NCI-H226 (cell line): ENCODE measurements at places on chromosomes 6 and 20.

- no peak for DNase-seq
These were observed 8.9 kb upstream of the AHCY start for GRCh38 chr20:34312024-34312460.

DNA sequence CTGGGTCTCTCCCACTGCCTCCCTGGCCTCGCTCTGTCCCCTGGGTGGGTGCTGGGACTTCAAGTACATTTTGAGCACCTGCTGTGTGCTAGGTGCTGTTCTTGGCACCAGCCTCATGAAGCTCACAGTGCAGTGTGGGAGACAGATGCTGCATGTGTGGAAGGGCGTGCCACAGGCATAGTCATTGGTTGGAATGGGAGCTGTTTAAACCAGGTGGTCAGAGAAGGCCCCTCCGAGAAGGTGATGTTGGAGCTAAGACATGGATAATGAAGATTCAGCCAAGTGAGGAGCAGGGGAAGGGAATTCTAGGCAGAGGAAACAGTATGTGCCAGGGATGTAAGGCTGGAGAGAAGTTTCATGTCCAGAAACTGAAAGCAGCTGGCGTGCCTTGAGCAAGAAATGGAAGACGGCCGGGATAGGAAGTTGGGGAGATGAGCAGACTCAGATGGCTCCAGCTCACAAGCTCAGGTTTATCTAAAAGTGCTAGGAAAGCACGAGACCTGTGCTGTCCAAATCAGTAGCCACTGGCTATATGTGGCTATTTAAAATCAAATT lies 9.9 kb downstream of the LPIN3 start:
- no peak for DNase-seq

DNA sequence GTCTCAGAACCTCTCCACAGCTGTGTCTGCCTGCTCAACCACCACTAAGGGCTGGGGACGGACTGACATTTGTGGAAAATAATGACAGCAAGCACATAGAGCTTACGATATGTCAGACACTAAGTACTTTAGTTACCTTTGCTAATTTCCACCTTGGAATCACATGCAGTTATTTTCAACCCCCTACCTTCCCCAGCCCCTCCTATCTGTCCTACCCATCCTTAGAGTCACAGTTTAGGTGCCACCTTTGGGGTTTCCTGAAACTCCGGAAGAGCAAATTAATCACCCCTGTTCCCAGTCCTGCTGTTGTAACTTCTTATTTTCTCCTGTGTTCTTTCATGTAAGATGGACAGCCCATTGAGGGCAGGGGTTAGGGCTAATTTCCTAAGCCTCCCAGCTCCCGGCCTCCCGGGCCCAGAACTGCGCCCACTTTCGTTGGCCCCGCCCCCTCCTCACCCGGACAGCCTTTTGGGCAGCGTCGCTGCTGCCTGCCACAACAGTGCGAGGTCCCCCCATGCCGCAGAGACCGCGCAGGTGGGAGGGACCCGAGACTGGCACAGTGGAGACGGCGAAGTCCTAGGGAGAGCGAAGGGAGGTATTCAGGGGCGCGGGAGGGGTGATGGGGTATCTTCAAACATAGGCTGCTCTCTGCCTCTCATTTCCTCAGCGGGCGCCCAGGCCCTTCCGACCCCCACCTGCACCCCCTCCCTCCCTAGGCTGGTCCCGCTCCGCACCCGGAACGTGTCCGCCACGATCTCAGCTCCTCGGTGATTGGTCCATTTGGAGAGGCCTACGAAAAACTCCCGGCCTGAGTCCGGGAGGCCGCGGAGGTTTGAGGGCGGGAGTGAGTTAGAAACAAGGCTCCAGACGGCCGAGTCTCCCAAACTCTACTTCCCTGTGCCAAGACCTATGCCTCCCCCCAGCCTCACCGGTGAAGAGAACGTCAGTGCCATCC lies 1.1 kb downstream of the DDAH2 start:
- no peak for DNase-seq

DNA sequence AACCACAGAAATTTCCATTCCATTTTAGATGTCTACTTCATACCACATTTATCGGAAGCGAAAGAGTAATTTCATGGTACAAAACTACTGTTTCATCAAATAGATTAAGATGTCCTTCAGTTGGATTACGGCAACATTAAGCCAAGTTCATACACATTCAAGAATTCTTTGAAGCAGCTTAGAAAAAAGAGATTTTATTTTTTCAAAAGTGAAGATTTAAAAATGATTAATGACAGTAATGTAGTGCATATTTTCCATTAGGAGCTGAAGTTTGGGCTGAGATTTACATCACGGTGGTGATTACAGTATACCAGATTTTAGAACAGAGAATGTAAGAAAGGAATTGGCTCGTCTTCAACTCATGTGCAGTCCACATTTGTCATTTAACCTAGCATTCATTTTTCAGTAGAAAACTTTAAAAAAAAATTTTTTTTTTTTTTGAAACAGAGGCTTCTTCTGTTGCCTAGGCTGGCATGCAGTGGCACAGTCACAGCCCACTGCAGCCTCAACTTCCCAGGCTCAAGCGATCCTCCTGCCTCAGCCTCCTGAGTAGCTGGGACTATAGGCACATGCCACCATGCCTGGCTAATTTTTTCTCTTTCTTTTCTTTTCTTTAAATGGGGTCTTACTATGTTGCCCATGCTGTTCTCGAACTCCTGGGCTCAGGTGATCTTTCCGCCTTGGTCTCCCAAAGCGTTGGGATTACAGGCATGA lies 1.9 kb downstream of the SYNJ2 start:
- no peak for DNase-seq

- no peak for DNase-seq
These were observed 755.9 kb downstream of the KIF16B start for GRCh38 chr20:15817351-15817750.

- no peak for DNase-seq
These were observed 44.8 kb downstream of the AKAP12 start for GRCh38 chr6:151284548-151285017.

DNA sequence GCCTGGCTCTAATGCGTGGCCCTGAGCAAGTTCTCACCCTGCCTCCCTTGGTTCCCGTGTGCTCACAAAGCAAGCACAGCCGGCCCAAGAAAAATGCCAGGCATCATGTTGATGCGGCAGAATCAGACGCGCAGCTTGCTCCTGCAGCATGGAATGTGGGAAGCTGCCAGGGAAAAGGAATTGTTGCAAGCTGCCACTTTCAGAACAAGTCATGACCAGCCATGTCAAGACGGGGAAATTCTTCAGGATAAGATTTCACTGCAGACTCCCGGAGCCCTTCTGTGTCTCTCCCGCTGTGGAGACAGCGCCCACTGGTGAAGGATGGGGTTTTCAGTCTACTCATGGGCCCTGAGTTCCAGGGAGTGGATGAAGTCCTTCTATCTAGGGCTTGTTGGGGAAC lies 4.6 kb downstream of the DACT2 start:
- DNase-seq, result peak; percentile 26
